ENCODE measurements at places on chromosomes 4 and X.

DNA sequence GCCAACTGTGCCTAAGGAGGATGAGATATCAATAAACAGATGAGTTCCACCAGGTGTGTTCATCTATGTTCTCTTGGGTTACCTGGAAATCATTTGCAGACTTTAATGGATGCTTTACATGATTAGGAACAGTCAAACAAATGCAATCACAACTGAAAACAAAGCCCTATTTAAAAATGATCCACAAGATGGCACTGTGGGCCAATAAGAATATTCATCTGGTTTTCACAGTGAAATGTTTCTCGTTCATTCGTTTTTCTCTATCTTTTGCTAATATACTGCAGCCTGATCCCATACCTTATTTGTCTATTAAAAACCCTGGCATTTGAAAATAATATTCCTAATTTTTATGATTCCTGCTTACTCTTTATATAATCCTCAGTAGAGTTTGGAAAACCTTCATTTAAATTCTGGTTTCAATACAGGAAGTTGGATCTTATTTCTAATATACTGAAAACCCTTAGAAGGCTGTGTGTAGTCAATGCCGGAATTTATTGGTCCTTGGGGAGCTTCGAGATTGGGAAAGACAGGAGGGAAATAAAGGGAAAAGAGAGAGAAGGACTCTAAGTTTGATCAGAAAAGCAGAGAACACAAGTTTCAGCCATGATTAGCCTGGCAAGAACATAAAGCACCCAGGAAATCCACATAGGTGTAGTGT is 63.8 kb upstream of the TAPT1 start:
- DNase-seq = peak; percentile 48

DNA sequence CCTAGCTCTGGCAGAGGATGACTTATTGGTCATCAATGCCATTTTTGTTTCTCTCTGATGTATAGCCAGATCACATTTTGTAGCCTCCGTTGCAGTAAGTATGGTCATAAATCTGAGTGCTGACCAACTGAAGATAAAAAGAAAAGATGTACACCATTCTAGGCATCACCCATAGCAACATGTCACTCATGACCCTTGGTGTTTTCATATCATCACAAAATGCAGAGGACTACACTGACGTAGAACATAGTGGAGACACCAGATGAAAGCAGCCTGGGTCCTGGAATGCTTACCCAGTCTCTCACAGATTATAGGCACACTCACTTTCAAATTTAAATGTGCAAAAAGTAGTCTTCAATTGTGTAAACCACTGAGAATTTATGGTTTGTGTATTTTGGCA is 172.8 kb downstream of the PDHA2 start:
- no peak for DNase-seq

DNA sequence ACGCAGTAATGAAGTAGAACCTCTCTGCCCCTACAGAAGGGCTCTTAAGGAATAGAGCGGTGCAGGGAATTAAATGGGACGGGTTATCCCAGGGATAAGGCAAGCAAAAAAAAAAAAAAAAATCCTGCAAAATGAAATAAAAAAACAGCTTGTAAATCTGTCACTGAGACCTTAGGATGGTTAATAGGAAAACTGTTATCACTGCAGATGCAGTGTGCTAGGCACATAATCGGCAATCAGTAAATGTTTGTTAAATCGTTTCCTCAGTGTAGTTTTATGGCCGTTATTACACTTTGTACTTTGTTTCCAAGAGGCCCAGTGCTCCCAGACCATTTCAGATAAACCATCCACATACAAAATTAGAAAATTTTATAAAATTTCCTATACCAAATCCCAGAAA is 1.0 kb downstream of the HNRNPH2 start:
- DNase-seq = no peak

DNA sequence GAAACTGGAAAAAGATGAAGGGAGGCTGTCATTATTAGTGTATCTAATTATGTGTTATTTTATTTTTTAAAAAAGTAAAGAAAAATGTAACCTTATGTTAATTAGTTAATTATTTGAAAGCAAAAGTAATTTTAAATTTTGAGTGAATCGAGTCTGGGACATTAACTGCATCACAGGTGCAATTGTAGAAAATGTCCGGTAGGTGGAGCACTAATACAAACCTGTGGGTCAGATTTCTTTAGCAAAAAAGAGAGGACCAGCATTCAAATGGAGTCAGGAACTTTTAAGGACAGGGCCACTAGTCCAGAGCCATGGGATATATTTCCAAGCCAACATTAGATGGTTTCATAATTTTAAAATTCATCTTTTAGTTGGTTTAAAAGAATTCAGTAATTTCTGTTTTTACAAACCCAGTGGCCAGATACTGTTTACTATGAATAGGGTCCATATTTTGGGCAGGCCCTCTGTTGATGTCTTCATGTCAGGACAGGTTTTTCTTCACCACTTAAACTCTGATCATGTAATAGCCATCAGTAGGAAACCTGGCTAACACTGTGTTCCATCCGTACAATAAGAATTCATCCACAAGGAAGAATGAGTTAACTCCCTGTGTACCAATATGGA is 27.2 kb downstream of the BST1 start:
- peak; percentile 54 for DNase-seq

GRCh38 chr4:141240259-141240658 is 19.6 kb downstream of the ZNF330 start:
- no peak for DNase-seq

- DNase-seq = peak; percentile 67
These were observed 47.0 kb upstream of the SCOC start for GRCh38 chr4:140326395-140326993.

GRCh38 chr4:2393353-2394270 is 24.8 kb downstream of the ZFYVE28 start:
- no peak for DNase-seq

DNA sequence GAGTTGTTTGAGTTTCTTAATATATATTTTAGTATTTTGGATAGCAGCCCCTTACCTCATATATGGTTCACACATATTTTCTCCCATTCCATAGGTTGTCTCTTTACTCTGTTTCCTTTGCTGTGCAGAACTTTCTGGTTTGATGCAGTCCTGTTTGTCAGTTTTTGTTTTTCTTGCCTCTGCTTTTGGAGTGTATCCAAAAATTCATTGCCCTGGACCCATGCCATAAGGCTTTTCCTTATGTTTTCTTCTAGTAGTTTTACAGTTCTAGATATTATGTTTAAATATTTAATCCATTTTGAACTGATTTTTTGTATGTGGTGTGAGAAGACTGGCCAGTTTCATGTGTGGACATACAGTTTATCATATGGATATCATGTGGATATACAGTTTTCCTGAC is 58.5 kb upstream of the NUDT6 start:
- peak; percentile 14 for DNase-seq

DNA sequence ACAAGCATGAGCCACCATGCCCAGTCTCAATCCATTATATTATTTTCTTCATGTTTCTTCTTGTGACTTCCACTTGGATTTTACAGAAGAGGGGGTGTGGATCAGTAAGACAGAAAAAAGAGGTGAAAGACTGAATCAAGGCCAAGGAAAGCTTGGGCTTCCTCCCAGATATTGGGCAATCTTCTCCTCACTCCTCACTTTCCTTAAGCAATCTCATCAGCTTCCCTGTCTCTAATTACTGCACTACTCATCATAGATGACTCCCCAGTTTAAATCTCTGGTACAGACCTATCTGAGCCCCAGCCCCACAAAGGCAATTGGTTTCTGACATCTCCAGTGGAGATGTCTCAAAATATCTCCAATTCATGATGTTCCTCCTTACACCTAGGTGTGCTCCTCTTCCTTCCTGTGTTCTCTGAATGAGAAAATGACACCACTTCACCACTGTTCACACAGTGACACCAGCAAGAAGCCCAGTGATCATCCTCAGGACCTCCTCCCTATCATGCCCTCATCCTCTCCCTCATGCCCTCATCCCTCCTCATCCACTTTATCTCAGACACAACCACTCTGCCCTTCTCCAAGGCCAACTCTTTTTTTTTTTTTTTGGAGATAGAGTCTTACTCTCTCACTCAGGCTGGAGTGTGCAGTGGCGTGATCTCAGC is 44.8 kb upstream of the HERC6 start:
- peak; percentile 94 for DNase-seq

DNA sequence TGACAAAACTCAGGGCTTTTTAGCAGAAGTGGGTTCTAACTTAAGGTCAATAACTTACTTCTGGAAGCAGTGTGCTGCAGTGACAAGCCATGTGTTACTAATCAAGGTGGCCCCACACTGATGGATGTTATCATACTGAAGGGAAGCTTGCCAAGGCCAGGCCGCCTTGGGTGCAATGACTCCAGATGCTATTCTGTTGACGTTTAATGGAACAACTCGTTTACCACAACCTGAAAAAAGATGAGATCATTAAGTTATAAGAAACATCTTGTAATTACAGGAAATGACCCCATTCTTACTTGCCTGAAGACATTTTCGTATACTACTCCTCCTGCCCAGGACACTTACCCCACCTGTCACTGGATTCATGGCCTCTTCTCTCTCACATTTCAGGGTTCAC is 38.9 kb upstream of the TMPRSS11D start:
- peak; percentile 76 for DNase-seq

DNA sequence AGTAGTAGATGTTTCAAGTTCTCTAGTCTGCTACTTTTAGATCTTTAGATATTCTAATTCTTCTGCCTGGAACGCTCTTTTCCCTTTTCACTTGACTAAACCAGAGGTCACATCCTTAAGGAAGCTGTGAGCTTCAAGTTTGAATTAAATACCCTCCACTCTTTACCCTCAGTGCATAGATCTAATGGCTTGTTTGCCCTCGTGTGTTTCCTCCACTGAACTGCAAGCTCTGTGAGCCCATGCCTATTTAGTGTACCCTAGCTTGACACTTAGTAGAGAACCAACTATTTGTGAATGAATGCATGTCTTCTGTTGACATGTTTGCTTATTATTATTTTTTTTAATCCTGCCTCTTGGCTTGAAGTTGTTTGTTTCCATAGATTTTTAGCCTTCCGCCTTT is 138.3 kb downstream of the PDE5A start:
- peak; percentile 31 for DNase-seq

DNA sequence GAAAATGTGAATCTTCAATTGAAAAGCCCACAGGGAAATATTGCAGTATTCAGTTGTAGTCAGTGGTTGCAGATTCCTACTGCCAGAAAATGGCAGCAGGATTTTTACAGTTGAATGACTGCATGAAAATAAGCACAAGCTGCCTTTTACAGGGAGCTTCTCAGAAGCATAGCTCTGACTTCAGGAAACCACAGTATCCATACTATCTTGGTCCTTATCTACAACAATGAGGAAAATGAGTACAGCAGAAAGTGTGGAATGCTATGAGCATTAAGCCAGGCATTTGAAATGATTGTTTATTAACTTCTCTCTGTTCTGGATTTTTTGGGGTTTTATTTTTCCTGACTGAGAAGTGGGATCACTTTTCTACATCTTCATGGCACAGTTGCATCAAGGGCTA is 34.6 kb upstream of the PRRG1 start:
- no peak for DNase-seq
